ENCODE measurements at places on chromosomes 6 and 20. TPM values are rescaled to one million over a fixed set of nuclear protein-coding genes. Genes with fewer than 3 reads are reported as not detected.

The SNX14 gene
- polyA plus RNA-seq, result 140 TPM

The HTR1B gene
- polyA plus RNA-seq, result 0.24 TPM

The DNAH8 gene
- 0.42 TPM for polyA plus RNA-seq

The DCDC2 gene
- 127 TPM for polyA plus RNA-seq

The SPATA25 gene
- 2.6 TPM for polyA plus RNA-seq

The CEP250 gene
- polyA plus RNA-seq, result 41.5 TPM

Data from left renal pelvis (tissue), 4 donors.